ENCODE measurements at places on chromosomes 16 and 17. TPM values are rescaled to one million over a fixed set of nuclear protein-coding genes. Genes with fewer than 3 reads are reported as not detected.

HSPB9 gene
- total RNA-seq, result not detected

LASP1 gene
- 72.4 TPM for total RNA-seq

CCDC78 gene
- 0.98 TPM for total RNA-seq

NGFR gene
- 1.5 TPM for total RNA-seq

CACNG4 gene
- total RNA-seq, result not detected

SCNN1B gene
- total RNA-seq, result not detected

ZNF287 gene
- 2.2 TPM for total RNA-seq

SLFN12L gene
- total RNA-seq, result under 0.01 TPM

IL17C gene
- not detected for total RNA-seq

MATCAP1 gene
- 12.7 TPM for total RNA-seq
